ENCODE measurements at places on chromosomes 12 and 14.

- no peak for DNase-seq
Observed at GRCh38 chr14:53127832-53128231, 25.3 kb downstream of the DDHD1 start.

DNA sequence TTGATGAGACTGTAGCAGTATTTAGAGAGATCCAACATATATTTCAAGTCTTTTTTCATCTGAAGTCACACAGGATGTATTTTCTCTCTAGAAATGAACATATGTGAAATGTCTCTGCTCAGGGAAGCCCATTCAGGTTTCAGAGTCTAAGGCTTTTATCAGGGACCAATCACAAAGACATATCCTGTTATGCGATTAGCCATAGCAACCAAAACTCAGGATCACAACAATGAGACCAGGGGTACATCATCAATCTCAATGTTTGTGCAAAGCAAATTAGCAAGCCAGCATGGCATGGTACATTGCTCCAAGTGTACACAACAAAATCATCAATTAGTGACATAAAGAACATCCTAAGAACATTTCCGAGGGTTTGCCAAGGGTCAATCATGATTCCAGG, 99.2 kb upstream of the AMN1 start:
- no peak for DNase-seq

GRCh38 chr14:84535976-84536375, 994.0 kb upstream of the FLRT2 start:
- DNase-seq, result no peak

DNA sequence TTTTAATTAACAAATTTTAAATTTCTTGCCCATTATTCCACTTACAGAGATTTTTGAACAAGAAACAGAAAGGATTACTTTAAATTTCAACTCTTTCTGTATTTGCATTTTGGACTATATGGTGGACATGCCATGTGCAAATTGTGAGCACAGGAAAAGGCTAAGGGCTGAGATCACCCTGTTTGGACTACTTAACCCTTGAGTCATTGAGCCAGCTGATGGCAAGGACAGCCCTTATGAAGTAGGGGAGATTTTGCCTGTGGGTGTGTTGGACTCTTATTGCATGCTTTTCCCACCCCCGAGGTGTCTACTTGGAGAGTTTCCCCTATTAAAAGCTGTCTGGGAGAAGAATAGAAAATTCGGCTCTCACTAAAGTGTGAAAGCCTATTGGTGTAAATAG, 17.2 kb downstream of the DERA start:
- DNase-seq, result no peak

GRCh38 chr14:67170660-67171059, 18.6 kb upstream of the GARIN2 start:
- DNase-seq, result no peak

- DNase-seq, result no peak
Observed at GRCh38 chr14:93068711-93069110, 47.0 kb downstream of the ITPK1 start.

DNA sequence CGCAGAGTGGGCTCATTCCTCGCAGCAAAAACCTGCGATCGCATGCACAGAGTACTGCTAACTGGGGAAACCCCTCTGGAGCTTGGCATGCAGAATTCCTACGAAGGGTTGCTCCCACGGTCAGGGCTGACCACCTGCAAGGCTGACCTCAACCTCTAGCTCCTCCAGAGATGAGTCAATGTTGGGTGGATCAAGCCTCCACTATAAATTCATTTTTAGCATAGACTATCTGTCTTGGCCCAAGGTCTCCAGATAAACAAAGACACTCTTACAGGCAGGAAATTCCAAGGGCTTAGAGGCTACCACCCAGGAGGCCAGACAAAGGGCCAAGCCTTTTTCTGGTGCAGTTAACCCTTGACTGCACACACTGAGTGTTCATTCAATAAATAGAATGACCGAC, 296.5 kb downstream of the TMEM132D start:
- no peak for DNase-seq

Measured in NCI-H1105 (cell line).